ENCODE measurements at places on chromosomes 4 and X.

- DNase-seq, result peak; percentile 5
Observed at GRCh38 chrX:120029354-120029753, 48.1 kb downstream of the RHOXF2B start.

- DNase-seq, result peak; percentile 54
Observed at GRCh38 chr4:182265881-182266280, 22.7 kb downstream of the TENM3 start.

GRCh38 chr4:112752061-112752460 lies 115.1 kb downstream of the LARP7 start:
- DNase-seq, result no peak

DNA sequence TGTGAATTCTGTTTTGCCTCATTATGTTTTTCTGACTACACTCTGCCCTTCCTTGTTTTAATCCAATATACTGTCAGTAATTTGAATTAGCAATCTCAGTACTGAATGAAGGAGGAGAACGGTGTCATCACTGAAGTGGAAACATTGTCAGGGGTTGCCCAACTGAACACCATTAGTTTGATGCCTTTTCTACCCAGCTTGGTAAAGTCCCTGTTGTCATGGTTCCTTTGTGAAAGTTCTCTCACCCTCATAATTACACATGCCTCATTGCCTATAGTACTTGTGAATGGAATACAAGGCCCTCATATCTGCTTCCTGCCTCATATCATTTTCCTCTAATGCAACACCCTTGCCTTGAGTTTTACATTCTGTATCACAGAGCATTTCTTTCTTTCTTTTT lies 76.9 kb downstream of the RRAGB start:
- no peak for DNase-seq

DNA sequence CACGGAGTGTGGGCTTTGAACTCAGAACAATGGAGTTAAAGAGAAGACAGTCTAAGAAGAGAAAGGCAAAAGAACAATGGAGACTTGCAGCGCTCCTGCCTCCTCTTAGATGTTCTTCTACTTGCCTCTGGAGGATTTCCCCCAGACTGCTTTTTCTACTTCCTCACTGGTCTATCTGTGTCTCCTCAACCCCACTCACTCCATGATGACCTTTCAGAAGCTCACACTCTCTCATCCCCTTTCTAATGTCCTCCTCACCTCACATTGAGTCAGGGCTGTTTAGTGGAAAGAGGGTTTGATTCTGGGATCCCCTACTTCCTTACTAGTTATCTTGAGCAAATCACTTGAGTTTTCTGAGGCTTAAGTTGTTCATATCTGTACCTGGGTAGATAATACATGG lies 12.2 kb upstream of the HERC6 start:
- no peak for DNase-seq

GRCh38 chrX:120697053-120697452 lies 67.2 kb upstream of the C1GALT1C1 start:
- DNase-seq, result no peak

- peak; percentile 34 for DNase-seq
Observed at GRCh38 chrX:40912576-40912975, 172.7 kb upstream of the USP9X start.

DNA sequence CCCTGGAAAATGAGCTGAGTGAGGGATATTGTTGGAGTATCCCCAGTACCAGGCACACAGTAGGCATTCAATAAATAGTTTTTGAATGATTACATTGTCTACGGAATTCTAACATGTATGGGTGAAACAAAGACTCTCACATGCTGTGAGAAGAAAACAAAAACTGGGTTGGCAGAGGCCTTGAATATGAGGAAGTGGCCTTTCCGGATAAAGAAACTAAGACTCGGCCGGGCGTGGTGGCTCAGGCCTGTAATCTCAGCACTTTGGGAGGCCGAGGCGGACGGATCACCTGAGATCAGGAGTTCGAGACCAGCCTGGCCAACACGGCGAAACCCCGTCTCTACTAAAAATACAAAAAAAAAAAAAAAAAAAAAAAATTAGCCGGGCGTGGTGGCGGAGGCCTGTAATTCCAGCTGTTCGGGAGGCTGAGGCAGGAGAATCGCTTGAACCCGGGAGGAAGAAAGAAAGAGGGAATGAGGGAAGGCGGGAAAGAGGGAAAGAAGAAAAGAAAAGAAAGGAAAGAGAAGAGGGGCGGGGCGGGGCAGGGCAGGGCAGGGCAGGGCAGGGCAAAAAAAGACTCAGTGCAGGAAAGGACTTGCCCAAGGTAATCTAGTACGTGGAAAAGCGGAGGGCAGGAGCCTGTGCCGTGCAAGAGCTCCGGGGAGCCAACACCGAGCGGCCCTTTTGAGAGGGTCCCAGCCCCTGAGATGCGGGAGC lies 689 bp upstream of the TMA16 start:
- peak; percentile 9 for DNase-seq

DNA sequence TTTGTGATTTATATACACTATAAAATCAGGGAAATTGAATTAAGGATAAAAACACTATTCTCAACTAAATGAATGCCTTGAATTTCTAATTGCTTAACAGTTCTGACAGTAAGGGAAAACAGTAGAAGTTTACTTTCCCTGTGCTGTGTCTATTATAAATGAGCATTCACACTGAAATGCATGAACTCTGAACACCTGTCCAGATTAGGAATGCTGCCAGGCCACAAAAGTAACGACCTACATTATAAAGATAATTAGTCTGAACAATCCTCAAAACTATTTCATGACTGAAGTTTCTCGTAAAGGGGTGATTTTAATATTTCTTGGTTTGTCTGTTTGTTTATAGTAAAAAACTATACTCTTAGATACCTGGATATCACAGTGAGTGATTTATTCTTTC lies 2.0 kb downstream of the NDST3 start:
- no peak for DNase-seq

- DNase-seq, result peak; percentile 20
Observed at GRCh38 chrX:76454456-76454927, 27.0 kb downstream of the MAGEE1 start.

DNA sequence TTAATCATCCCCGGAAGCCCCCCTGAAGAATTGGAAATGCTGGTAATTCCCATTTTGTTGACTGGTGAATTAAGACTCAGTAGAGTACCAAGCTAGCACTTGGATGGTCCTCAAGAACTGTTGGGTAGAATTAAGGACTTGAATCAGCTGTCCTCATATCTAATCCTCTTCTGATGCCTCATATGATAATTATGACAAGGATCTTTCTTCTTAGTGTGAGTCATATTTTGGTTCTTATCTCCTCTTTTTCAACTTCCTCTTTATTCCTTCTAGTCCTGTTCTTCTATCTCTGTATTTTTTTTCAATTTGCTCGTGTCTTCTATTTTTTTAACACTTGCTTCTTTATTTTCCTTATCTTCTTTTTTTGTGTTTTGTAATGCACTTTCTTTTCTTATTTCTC lies 206.3 kb upstream of the ANXA3 start:
- DNase-seq, result no peak

GRCh38 chr4:95540227-95540626 lies 8.5 kb downstream of the UNC5C start:
- DNase-seq, result no peak

- no peak for DNase-seq
Observed at GRCh38 chrX:4173743-4174142, 460.3 kb upstream of the PRKX start.

- DNase-seq, result no peak
Observed at GRCh38 chr4:58491620-58492019, 1381.4 kb upstream of the IGFBP7 start.

- no peak for DNase-seq
Observed at GRCh38 chrX:142503967-142504643, 299.0 kb upstream of the MAGEC2 start.

DNA sequence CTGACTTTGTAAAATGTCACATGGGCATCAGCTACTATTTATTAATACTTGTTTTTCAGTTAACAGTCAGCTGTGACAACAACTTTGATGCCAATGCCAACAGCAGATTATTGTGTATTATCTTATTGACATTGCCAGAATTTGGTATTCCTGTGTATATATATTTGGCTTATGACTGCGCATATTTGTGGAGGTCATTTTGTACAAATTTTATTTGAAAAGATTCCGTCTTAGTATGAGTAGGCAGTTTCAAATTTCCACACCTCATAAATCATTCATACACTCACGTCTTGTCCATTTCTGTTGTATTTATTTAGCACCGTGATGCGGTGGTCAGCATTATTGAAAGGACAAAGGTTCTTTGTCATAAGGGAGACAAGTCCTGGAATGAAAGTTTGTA lies 558.2 kb upstream of the NDST4 start:
- DNase-seq, result no peak

DNA sequence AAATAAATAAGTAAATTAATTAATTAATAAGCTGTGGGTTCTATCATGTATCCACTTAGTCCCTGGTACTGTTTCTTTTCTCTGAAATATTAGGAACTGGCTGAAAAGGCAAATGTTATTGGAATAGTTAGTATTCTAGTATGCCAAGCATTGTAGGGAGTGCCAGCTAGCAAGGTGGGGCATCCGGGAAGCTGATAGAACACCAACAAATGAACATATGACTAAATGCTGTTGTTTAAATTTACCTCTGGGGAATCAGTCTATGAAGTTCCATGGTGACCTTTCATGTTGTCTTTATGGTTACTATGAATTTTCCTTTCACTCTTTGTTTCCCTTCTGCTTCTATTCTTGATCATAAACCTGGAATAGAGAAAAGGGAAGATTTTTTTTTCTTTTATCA lies 32.7 kb downstream of the NUDT6 start:
- DNase-seq, result peak; percentile 57

- no peak for DNase-seq
Observed at GRCh38 chr4:25790024-25790423, 72.8 kb downstream of the SEL1L3 start.

GRCh38 chrX:85516131-85516530 lies 136.7 kb upstream of the POF1B start:
- peak; percentile 49 for DNase-seq

GRCh38 chrX:2370456-2370855 lies 130.3 kb downstream of the DHRSX start:
- no peak for DNase-seq

DNA sequence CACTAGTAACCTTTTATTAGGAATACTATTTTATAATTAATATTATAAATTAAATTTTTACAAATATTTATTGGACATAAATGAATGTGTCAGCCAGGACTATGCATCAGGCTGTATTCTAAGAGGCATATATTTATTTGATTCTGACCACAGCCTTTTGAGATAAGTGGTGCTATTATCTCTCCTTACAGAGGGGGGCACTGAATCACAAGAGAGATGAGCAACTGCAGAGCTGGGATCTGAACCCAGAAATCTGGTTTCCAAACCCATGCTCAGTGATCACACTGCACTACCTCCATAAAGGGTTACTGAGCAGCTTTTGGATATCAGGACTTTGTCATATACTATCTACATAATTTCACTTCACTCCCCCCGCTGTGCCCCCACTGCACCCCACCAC lies 322.0 kb downstream of the TMA16 start:
- no peak for DNase-seq

DNA sequence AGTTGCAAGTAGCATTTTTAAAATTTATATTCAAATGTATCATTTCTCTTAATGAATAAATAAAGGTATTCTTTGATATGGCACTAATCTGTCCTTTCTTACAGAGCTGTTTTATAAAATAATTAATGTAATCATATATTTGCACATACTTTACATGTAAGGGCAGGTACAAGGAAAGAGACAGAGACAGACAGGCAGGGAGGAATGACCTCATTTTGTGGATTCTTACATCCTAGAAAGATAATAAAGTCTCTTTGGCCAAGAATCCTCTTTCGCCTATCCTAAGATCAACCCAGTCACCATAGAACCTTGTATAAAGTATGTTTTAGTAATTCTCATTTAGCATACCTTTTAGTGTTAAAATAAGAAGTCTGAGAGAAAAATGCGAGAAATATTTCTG lies 98.5 kb upstream of the CTSO start:
- no peak for DNase-seq

GRCh38 chr4:3255611-3256186 lies 6.7 kb downstream of the MSANTD1 start:
- DNase-seq, result no peak

GRCh38 chrX:17417372-17417771 lies 42.4 kb downstream of the NHS start:
- no peak for DNase-seq

GRCh38 chr4:16670727-16671126 lies 227.7 kb downstream of the LDB2 start:
- DNase-seq, result no peak

GRCh38 chr4:100548200-100548560 lies 30.4 kb upstream of the EMCN start:
- DNase-seq, result no peak

DNA sequence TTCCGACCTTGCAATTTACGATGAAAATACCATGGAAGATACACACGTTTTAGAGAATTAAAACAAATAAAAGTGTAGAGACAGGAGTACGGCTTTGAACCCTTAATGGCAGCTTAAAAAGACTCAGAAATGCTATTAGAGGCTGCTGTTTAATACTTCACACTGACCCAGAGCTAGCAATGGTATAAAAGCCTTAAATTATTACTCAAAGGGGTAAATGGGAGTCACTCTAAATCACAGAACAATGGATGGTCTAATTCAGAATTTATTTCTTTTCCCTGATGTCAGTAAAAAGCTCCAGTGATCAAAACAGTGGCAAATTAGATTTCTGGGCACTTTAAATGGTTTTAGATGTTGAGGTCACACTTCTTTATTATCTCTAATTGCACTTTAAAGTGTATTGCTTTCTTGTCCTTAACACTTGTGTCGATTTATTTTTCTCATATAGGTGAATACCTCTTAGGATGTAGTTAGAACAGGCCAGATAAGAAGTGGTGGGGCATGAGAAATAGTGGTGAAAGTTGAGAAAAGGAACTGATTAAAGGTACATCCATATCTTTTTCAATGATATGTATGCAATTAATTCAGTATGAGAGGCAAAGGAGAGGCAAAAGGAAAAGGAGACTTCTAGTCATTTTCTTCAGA lies 252.4 kb upstream of the ANKRD50 start:
- DNase-seq, result no peak

DNA sequence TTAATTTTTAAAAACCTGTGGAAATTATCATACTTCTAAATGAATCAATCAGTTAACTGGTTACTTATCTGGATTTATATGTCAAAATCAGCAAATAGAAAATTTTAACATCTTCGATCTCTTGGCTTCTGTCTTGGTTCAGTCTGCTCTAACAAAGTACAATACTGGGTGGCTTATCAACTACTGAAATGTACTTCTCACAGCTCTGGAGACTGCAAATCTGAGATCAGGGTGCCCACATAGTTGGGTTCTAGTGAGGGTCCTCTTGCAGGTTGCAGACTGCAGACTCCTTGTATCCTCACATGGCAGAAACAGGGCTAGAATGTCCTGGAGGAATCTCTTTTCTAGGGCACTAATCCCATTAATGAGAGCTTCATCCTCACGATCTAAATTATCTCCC lies 1851.6 kb upstream of the TENM3 start:
- no peak for DNase-seq

GRCh38 chr4:78650106-78651024 lies 98.8 kb downstream of the ANXA3 start:
- peak; percentile 82 for DNase-seq

DNA sequence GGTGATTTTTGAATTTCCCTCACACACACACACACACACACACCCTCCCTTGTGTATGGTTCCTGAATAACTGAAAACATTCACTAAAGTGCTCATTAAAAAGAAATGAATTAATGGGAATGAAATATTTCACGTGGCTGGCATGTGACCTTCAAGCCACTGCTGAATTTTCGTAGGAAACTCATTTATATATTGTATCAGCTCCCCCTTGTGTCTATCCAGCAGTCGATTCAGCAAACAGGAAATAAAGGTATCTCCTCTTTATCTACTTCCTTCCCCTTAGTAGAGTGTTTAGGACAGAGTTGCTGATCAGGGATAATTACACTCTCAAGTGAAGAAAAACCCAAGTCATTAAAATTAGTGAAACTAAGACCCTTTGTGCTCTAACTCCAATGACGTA lies 912.6 kb upstream of the LCORL start:
- DNase-seq, result peak; percentile 25
